ENCODE measurements at places on chromosomes 5 and 9. TPM values are rescaled to one million over a fixed set of nuclear protein-coding genes. Genes with fewer than 3 reads are reported as not detected.

Gene MARCHF3
- total RNA-seq, result 3.7 TPM

Gene PCDHA11
- not detected for total RNA-seq

Gene GFRA3
- total RNA-seq, result not detected

Gene ZNF618
- total RNA-seq, result 7.1 TPM

Gene TAF11L10
- not detected for total RNA-seq

Gene FAM81B
- not detected for total RNA-seq

Gene MYOT
- not detected for total RNA-seq

Gene SPINK6
- 1.1 TPM for total RNA-seq

Gene FSTL4
- total RNA-seq, result not detected

Gene FBXO4
- 9.9 TPM for total RNA-seq

Gene CDH9
- not detected for total RNA-seq

Gene TMEM171
- 0.19 TPM for total RNA-seq

Gene NFIB
- 118 TPM for total RNA-seq

Gene ARL10
- 8.4 TPM for total RNA-seq

Gene TMEM215
- not detected for total RNA-seq

Gene SAXO1
- total RNA-seq, result 0.20 TPM

Gene SPAAR
- 2.5 TPM for total RNA-seq

Gene ECM2
- total RNA-seq, result 39.1 TPM

Gene LCNL1
- not detected for total RNA-seq

Gene LCN9
- total RNA-seq, result not detected

Gene RANBP3L
- 1.6 TPM for total RNA-seq

Gene PCDHGA4
- total RNA-seq, result 6.8 TPM

Gene CTXN3
- total RNA-seq, result not detected

Gene CATSPER3
- not detected for total RNA-seq

Gene SNCAIP
- total RNA-seq, result 0.78 TPM

Gene IL4
- total RNA-seq, result not detected
